ENCODE measurements at places on chromosomes 11 and 22.
A peak's percentile ranks its signal among the peaks of the same experiment; 100 is the strongest.

DNA sequence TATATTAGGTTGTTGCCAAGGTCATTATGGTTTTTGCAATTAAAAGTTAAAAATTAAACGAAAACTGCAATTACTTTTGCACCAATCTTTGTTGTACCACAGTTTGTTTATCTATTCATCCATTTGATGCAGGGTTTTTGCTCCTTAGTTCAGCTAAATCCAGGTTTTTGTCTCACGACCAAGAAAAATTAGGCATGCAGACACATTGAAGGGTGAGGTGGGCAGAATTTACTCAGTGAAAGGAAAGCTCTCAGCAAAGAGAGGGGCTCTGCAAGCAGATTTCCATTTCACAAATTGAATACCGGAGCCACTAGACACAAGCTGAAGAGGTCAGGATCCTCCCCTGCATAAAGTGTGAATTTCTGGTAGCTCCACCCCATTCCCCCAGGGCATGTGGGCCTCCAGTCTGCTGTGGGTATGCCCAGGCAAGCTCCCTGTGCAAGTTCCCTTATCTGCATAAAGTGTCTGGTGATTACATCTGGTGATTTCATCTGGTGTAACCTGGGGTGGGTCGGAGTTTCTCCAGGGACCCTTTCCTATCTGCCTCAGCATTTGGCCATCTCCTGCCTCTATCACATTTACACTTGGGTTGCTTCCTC, 33.3 kb downstream of the APOL6 start:
- DNase-seq, result no peak

DNA sequence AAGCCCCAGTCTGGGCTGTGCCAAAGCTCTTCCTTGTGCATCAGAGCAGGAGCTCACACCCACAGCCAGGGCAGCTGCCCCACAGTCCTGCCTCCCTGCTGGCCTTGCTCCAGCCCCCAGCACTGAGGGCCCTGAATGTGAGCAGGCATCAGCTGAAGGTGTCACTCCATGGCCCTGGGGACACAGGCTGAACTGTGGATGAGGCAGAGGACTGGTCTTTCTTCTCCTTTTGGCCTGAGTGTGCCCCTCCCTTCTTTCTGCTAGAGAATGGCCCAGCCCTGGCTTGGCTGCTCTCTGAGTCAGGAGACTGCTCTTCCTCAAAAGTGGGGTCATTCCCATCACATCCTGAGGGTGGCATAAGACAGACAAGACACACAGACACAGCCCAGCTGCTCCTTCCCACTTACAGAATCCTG, 16.2 kb downstream of the OTOG start:
- DNase-seq, result no peak

DNA sequence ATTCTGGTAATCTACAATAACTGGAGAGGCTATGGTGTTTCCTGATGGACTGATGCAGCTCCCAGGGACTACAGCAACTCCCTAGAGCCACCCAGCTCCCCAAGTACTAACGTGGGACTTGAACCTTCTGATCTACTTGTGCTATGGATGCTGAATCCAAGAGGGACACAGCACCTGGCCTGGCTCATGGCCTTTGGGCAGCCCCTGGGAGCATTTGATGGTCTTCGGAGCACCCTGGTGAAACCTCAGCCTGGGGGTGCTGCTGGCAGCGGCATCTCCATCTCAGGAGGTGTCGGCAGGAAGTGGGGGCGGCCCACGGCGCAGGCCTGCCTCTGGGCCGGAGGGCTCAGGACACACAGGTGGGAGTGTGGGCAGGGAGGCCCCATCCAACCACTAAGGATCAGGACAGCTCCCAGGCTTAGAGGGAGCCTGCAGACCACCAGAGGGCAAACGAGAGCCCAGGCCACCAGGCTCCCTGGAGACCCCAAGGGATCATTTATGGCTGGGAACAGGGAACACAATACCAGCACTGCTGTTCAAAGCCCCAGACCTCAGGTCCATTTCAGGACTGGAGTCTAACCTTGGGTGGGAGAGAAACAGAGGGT, 8.7 kb downstream of the EHD1 start:
- no peak for DNase-seq

DNA sequence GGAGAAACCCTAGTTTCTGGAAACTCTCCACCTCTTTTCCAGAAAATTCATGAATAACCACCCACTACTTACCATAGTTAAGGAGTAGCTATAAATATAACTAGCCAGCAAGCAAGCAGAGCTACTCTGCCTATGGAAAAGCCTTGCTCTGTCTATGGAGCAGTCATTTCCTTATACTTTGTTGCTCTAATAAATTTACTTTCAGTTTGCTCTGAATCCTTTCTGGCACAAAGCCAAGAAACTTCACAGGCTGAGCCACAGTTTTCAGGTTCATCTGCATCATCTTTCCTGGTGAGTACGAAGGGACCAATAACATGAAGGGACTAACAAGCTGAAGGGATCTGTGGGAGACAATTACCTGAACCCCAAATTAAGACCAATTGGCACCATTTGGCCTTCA, 4.6 kb downstream of the OR4C45 start:
- no peak for DNase-seq

GRCh38 chr11:132962041-132962440, 570.3 kb downstream of the OPCML start:
- no peak for DNase-seq

- DNase-seq, result peak; percentile 43
Measured at GRCh38 chr22:27474711-27475547, 326.6 kb downstream of the MN1 start.

DNA sequence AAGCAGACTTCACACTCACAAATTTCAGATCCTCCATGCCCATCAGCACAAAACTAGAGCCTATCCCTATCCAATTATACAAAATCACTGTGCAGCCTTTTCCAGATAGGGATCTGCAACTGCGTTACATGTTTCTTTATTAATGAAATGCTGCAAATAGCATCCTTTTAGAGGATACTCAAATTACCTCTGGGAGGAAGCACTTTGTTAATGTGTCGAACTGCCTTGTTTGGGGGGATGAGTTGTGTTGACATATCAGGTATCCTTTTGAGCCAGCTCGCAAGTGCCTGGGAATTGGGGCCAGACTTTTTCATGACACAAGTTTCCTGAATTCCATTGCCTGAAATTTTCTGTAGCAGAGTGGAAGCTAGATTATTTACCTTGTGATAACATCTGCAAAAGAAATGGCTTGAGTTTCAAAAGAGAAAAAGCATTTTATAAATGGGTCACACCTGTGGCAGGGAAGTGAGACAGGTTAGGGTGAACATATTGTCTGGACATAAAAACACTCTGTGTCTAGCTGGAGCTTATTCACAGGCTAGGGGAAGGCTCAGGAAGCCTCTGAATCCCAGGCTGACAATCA, 299.1 kb upstream of the MTNR1B start:
- no peak for DNase-seq

GRCh38 chr11:43581370-43582023, 99.0 kb upstream of the HSD17B12 start:
- DNase-seq, result no peak

GRCh38 chr22:27173530-27173929, 516.1 kb downstream of the MIAT start:
- no peak for DNase-seq

DNA sequence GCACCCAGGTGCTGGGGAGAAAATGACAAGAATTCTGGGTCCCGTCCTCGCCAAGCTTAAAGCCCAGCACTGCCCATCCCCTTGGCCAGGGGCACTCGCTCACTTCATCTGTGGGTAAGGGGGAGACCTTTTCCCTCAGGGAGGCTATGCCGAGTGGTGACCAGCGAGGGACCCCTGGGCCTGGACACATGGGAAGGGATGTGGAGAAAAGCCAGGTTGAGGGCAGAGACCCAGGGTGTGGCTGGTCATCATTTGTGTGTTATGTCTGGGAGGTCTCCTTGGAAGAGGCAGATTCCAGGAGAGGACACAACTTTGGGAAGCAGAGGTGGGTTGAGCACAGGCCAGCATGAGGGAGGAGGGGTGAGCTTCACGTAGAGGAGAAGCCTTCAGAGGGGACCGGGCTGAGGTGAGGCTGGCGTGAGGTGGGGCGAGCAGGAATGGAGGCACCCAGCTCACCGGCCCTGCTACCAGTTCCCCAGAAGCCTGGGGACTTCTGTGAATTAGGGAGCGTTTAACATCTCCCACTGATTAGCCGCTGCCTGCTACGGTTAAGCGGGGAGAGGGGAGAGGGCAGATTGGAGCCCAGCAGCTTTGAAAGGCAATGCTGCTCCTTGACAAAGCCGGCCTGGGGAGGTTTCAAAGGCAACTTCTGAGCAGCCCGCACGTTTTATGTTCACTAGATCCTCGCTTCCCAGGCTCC, 25.8 kb upstream of the NECTIN1 start:
- no peak for DNase-seq

GRCh38 chr22:46777609-46777970, 15.1 kb downstream of the TBC1D22A start:
- DNase-seq, result no peak

GRCh38 chr22:26169315-26170111, at the start of gene SEZ6L:
Gene SEZ6L (plus strand): TSS chr22:26169462. CDS start chr22:26169670, 208 bp downstream.
- DNase-seq, result peak; percentile 42

GRCh38 chr11:2570841-2571597, 126.2 kb downstream of the KCNQ1 start:
- no peak for DNase-seq

DNA sequence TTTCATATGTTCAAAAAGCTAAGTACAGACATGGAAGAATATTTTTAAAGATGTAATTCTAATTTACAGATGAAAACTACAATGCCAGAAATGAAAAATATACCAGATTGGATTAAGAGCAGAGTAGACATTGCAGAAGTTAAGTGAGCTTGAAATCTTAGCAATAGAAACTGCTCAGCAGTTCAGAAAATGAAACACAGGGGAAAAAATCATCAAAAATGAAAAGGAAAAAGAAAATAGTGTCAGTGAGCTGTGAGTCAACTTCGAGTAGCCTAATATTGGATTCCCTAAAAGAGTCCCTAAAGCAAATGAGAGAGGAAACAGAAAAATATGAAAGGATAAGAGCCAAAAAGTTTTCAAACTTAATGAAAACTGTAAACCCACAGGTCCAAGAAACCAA, 25.8 kb upstream of the IL10RA start:
- no peak for DNase-seq

- no peak for DNase-seq
Measured at GRCh38 chr22:45507798-45508197, 5.1 kb downstream of the FBLN1 start.

DNA sequence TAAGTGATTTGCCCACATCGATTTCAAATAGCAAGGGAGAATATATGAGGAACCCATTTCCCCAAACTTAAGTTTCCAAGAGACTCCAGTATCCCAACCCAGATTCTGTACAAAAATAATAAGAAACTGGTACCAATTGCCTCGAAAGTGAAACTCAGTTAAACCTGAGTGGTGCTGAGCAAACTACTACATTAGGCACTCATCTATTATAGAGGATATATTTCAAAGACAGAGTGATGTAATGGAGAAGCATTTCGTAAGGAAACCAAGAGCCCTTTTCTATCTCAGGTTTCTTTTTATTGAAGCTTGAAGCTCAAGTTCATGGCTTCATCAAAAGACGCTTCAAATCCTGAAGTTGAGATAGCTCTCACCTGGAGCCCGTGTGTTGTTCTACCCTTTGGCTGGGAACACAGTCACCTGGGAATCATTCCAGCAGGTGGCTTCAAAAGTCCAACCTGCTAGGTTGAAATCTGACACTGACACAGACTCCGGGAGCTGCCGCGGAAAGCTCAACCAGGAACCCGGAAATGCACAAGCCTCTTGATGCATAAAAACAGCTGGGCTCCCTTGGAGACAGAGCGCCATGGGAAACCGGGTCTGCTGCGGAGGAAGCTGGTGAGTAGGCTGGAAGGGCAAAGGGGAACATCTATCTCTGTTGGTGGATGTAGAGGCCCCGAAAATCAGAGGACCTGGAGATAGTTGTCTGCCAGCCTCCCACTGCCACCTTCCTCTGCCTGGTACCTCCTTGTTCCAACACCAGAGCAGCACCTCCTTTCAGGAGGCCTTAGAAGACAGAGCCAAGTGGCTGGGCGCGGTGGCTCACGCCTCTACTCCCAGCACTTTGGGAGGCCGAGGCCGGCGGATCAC, at the start of gene C11orf52:
Gene C11orf52, plus strand, starts transcription at position 524 of the 867 bp plus-strand sequence. Its CDS starts 60 bp downstream, at position 584.
- DNase-seq, result no peak

- no peak for DNase-seq
Measured at GRCh38 chr11:115776916-115777315, 272.7 kb upstream of the CADM1 start.

- no peak for DNase-seq
Measured at GRCh38 chr11:47177846-47178245, 1.2 kb upstream of the ARFGAP2 start.

DNA sequence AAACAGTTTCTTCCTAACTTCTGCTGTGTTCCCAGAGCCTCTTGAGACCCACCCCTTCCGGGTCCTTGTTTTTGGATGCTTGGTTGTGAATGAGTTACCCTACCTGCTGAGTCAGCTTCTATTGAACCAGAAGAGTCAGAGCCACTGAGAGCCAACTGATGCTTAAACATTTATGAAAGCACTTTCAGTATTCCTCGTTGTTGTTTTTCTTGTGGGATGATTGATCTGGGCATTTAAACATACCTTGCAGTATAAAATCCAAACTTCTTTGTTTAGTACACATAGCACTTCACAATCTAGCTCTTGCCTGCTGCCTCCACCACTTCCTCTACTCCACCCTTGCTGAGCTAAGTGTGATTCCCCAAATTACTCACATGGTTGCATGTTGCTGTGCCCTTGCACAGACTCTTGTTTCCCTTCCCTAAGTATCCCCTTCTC, 5.5 kb downstream of the PRSS23 start:
- no peak for DNase-seq

GRCh38 chr11:3982431-3982830, 112.2 kb upstream of the RRM1 start:
- DNase-seq, result no peak

DNA sequence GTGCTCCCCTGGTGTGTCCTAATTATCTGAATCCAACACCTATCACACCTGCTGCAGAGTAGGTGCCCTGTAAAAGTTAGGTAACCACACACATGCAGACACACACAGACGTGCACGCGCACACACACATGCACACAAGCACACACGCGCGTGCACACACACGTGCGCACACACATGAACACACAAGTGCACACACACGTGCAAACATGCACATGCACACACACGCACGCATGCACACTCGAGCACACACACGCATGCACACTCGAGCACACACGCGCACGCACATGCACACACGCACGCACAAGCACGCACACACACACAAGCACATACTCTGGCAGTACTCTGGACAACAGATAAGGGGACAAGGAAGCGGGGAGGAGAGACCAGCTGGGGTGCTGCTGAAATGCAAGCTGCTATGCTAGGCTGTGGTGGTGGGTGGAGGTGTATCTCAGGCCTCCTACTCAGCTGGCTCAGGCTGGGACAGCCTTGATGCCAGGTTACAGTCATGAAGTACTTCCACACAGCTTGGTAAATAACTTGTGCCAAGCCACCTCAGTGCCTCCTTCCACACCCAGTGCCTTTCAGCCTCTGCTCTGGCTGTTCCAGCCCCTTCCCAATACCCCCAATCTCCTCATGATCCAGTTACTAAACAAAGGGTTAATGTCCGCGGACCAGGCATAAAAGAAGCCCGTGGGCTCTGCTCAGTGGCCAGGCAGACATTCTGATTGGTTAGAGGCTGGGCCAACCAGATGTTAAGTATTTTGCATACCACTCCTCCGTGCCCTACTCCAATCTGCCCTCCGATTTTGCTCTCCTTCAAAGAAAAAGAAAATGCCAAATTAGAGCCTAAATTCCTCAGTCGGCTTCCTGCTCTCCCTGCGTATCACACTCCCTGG, 374.1 kb downstream of the TENM4 start:
- no peak for DNase-seq

Data from hindlimb muscle (tissue), 1 donor.